ENCODE measurements at places on chromosomes 1 and 21.

DNA sequence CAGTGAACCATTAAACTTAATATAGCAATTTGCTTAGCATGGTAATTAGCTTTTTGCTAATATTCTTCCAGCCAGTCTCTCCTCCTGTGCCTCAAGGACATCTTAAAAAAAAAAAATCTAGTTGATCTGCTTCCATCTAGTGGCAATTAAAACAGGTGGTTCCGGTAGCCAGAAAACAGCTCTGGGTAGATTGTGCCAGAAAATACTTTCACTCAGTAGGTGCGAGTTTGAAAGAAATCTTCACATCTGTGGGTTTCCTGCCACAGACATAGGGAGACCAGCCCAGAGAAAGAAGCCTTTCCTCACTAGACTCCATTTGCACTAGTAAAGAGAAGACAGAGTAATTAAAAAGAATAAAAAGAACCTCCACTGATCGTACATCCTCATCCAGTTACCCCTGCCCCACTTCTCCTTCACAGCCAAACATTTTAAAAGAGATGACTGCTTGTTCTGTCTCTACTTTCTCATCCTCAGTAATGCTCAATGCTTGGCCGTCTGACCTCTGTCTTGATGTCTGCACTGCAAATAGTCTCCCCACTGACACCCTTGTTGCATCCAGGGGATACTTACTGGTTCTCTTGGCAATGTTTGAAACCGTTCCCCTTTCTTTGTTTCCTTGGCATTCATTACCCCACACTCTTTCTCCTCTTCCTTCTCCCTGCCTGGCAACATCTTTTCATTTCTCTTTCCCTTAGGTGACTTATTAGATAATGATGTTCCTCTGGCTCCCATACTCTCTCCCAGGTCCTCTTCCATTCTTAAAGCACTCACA lies 16.9 kb downstream of the SELL start:
- no peak for DNase-seq

GRCh38 chr1:78650114-78650660 lies 556 bp downstream of the IFI44 start:
- no peak for DNase-seq

- DNase-seq = no peak
These were observed 165.8 kb downstream of the ST6GALNAC3 start for GRCh38 chr1:76240316-76240715.

DNA sequence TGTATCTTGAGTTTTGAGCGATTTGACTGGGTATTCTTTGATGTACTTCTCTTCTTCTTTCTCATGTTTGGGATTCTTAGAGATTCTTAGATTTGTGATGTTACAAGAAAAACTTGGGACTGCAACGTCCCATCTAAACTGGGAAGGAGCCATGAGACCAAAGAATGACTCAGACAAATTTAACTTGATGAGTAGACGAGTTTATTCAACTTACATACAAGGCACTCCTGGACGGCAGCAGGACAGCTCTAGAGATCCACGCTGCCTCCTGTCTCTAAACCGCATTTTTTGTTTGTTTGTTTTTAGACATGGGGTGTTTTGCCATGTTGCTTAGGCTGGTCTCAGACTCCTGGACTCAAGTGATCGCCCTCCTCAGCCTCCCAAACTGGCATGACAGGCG lies 137.1 kb downstream of the PIK3R3 start:
- DNase-seq = no peak

- DNase-seq = no peak
These were observed 6.5 kb downstream of the ARHGAP29 start for GRCh38 chr1:94230920-94231319.

DNA sequence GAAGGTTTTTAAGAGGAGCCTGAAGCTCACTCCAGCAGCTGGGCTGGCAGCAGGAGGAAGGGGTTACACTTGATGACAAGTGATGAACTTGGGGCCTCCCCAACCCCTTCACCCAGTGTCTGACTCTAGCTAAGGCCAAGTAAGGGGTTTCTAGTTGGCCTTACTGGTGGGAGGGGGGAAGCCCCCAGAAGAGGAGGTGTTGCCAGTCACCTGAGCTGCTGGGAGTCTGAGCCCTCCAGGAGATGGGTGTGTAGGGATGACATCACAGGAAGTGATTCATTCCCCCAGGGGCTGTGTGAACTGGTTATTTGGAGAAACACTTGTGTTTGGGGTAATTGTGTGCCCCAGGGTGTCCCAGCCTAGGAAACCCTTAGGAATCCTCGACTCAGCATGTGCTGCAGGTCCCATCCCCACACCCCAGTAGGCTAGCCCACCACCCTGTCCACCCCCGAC lies 3.1 kb downstream of the PADI1 start:
- DNase-seq = no peak

DNA sequence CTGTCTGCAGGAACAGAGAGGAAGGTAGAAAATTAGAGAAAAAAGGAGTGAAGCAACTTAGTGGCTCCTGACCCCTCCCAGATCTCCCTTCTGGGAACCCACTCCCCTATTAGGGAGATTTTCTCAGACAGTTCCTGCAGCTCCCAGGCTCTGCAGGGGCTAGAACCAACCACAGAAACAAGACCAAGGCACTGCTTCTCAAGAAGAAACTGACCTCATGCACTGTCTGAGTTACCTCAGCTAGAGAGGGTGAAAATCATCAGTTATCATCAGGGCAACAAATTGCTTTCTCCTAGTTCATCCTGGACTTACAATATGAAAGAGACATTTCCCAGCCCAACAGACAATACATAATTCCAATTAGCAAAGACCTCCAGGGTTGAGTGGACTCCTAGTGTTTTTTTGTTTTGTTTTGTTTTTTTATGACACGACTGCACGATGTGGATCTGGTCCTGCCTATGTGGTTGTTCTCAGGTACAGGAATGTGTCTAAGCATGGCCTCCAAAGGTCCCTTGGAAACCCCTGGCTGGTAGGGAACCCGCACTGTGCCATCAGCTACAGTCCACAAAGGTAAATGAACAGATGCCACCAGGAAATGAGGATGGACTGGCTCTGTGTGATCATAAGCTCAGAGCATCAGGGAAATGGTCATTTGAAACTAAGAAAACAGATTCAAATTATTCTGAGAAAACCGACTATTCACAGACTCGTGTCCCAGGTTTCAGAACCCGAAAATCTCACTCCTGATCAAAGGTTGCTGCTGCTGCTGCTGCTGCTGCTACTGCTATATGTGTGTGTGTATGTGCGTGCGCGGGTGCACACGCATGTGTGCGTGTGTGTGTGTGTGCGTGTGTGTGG lies 65.3 kb downstream of the LAMC2 start:
- no peak for DNase-seq

DNA sequence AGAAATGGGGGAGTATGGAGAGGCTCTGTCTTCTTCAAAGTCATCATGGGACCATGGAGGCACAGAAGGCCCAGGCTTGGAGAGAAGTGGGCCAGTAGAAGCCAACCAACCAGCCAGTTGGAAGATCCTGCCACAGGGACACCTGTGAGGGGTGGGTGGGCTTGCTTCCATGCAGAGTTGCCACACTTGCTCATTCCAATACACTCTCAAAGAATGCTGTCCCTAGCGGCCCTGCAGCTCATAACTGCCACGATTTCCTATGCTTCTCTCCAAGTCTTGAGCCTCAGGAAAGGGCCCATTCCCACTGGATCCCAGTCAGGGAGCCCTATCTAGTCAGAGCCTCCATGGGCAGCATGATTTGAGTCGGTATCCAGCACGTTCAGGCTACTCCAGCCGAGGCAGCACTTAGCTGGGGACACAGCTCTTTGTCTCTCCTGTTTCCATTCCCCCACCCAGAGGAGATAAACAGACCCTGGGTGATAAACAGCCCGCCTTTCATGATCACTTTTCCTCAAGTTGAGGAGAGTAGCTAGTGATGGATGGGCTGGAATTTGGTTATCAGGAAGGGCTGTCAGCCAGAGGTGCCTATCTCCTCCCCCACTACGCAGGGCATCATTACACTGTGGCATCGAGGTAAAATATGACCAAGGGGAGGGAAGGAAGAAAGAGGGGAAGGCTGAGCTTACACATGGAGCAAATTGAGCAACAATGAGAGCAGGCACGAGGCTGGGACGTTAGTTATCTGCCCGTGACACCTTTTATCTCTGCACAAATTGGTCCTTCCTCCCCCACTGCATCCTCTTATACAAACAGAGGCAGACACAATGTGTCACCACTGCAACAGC lies 64.6 kb downstream of the ERI3 start:
- DNase-seq = no peak

- no peak for DNase-seq
These were observed 43.6 kb downstream of the ARID1A start for GRCh38 chr1:26739329-26739914.

- DNase-seq = no peak
These were observed 29.9 kb downstream of the GIPC2 start for GRCh38 chr1:78075621-78076020.

GRCh38 chr1:203406446-203407045 lies 55.6 kb upstream of the FMOD start:
- no peak for DNase-seq

- DNase-seq = no peak
These were observed 3.9 kb upstream of the KCNJ9 start for GRCh38 chr1:160077486-160077885.

DNA sequence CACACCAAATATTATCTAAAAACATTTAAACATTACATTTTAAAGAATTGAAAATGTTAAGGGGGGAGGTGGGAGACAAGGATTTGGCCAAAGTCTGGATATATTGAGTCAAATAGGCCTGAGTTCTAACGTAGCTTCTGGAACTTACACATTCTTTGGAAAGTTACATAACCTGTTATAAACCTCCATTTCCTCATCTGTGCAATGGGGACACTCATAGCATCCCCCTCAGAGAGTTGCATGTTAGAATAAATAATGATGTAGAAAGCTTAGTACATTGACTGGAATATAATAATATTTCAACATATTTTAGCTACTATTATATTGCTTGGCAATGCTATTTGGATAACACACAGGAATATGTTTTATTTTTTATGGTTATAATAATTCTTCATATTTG lies 117.7 kb downstream of the ATG4C start:
- DNase-seq = no peak

DNA sequence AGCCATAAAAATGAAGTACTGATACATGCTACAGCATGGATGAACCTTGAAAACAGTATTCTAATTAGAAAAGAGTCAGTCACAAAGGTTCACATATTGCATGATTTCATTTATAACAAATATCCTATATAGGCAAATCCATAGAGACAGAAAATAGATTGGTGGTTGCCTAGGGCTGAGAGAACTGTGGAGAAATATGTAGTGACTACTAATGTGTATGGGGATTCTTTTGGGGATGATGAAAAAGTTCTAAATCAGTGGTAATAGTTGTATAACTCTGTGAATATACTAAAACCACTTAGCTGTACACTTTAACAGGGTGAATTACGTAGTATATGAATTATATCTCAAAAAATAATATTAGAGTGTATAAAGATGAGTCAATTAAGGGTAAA lies 45.8 kb downstream of the RNF115 start:
- DNase-seq = no peak

- DNase-seq = no peak
These were observed 72.0 kb upstream of the KCNA3 start for GRCh38 chr1:110746644-110747259.

- no peak for DNase-seq
These were observed 75.5 kb downstream of the MAP3K7CL start for GRCh38 chr21:29205988-29206387.
